Karpas-422 (cell line): ENCODE measurements at places on chromosomes 7 and 10. TPM values are rescaled to one million over a fixed set of nuclear protein-coding genes. Genes with fewer than 3 reads are reported as not detected.

The PTF1A gene
- not detected in 2 replicates for total RNA-seq

The GFRA1 gene
- not detected in 2 replicates for total RNA-seq

- no peak overlapping the region for H3K4me3 ChIP-seq
- H3K27me3 ChIP-seq: no peaks in the 10 kb centered on the region
- H3K36me3 ChIP-seq: no peaks in the 10 kb centered on the region
- H3K4me1 ChIP-seq: peaks cover 4% of the 10 kb centered on the region; the same call in 1 of the 2 replicates
Measured at GRCh38 chr10:13871776-13872175, 285.0 kb downstream of the PRPF18 start.

DNA sequence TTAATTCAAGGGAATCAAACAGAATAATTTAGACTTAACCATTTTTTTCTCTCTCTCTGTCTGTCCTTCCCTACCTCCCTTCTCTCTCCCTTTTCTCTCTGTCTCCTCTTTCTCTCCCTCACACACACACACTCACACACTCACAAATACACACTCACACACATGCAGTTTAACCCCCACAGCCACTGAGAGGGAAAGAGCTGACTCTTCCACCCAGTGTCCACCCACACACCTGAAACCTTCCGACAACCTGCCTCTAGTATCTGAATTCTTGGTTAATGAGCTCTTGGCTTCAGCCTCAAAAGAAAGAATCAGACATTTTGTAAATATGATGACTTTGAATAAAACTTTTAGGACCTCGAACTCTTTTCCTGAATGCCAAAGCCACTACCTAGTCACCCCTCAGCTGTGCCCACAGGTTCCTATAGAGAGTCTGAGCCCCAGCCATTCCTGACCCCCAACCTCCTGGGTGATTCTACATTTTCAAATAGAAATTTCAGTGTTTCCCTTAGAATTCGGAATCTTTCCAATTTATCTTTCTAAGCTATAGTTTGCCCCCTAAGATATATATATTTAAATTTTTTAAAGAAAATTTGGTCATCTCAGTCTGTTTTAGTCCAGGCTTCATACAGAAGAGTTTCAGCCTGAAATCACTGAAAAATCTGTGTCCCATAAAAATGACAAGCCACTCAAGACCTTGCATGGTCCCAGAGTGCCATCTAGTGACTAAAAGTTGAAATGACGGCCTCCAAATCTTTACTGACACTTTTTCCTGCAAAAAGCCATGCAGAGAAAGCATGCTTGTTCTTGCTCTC lies 202.8 kb downstream of the IPMK start:
- no peaks in the 10 kb centered on the region for H3K4me1 ChIP-seq
- no peak overlapping the region for H3K27ac ChIP-seq
- no peaks in the 10 kb centered on the region for H3K36me3 ChIP-seq
- H3K4me3 ChIP-seq: no peak overlapping the region
- peak; percentile 75 for DNase-seq

DNA sequence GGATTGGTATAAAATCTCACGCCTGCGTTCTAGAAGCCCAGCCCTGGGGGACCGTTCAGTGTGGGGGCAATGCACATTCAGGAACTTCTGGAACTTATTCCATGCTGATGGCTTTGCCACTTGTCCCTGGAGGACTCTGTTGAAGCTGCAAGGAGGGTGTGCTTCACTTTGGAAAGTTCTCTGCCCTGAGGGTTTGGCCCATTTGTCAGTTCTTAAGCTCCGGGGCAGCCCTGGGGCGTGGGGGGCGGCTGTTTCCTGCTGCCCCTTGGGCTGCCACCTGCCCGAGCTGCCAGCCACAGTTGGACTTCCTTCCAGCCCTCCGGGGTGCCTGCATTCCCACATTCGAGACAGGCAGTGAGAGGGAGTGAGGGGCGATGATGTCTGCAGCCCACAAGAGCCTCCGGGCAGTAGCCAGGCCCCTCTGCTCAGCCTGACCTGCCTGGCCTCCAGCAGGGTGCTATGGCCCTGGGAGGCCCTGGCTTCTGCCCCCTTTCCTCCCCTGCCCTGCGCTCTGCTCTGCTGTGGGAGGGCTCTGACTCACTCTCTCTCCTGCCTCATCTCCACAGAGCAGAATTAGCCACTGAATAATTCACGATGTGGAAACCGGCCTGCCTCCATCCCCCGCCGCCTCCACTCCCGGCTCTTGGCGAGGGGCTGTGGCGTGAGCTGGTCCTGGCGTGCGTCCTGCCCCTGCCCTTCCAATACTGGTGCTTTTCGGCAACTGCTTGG lies 1.9 kb downstream of the TTYH3 start:
- H3K36me3 ChIP-seq: no peaks in the 10 kb centered on the region
- H3K4me3 ChIP-seq: no peak overlapping the region
- no peak overlapping the region for H3K27ac ChIP-seq

The OR9A2 gene
- total RNA-seq: not detected in 2 replicates

DNA sequence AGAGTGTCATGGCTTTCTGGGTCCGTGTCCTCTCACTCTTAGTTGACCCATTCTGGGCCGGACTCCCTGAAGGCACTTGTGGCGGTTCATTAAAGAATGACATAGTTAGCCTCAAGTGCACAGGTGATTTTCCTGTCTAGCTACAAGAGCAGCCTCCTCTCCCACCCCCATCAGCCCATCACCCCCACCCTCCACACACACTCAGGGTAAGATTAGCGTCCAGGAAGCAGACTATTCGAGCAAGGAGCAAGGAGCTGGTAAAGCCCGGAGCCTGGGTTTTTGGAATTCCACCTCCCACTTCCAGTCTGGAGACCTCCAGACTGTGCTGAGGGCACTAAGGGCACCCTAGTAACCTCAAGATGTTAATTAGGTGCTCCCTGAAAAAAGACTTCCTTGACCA lies 39.5 kb downstream of the TACR2 start:
- H3K27me3 ChIP-seq: no peaks in the 10 kb centered on the region
- no peak overlapping the region for H3K27ac ChIP-seq
- no peak for DNase-seq
- H3K4me1 ChIP-seq: peaks cover 44% of the 10 kb centered on the region

DNA sequence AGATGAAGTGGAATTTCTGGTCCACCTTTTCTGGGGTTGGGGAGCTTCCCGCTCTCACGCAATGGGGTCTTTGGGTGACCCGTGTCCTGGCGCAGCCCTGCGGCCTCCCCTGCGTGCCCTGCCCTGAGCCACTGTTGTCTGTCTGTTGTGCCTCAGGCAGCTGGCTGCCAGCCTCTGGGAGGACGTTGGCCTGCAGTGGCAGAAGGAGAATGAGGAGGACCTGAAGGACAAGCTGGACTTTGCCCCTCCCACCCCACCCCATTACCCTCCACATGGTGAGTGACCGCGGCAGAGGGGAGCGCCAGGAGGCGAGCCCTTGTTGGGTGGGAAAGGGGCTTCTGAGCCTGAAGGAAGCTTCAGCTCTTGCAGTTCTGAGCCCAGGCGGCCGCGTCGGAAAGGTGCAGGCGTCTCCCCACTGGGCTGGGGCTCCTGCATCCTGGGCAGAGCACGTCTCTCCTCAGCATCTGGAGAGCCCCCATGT lies 14.2 kb upstream of the PRKAR1B start:
- no peak overlapping the region for H3K27ac ChIP-seq
- no peak overlapping the region for H3K4me3 ChIP-seq
- H3K36me3 ChIP-seq: peaks cover 20% of the 10 kb centered on the region
- H3K27me3 ChIP-seq: no peaks in the 10 kb centered on the region

The WAPL gene
- 28.4 and 30.5 TPM in 2 replicates for total RNA-seq

DNA sequence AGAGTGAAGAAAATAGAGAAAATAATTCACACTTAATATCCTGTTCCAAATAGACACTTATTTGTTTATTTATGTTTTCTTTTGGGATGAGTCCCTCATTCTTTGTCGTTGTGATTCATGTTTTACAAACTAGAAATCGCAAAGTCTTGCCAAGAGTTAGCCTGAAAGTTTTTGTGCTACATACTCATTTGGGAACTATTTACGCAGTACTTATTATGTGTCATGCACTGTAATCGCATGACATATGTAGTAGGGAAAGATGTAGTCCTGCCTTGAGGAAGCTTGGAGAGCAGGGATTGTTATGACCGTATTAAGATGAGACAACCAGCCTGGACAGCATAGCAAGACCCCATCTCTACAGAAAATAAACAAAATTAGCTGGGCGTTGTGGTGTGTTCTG lies 189.3 kb downstream of the ABCA13 start:
- DNase-seq: no peak
- H3K4me1 ChIP-seq: 0 out of 2 replicates have a peak, but pooled peaks cover 6% of the 10 kb centered on the region
- H3K27ac ChIP-seq: no peak overlapping the region
- H3K36me3 ChIP-seq: no peaks in the 10 kb centered on the region

- no peaks in the 10 kb centered on the region for H3K36me3 ChIP-seq
- H3K4me1 ChIP-seq: no peaks in the 10 kb centered on the region
- H3K27ac ChIP-seq: no peak overlapping the region
- DNase-seq: no peak
Measured at GRCh38 chr10:71975871-71976725, 11.9 kb downstream of the CHST3 start.

The SMKR1 gene
- total RNA-seq: 0.22 TPM in 1 of 2 replicates, not detected in the other

The VPS37D gene
- not detected in 2 replicates for total RNA-seq

DNA sequence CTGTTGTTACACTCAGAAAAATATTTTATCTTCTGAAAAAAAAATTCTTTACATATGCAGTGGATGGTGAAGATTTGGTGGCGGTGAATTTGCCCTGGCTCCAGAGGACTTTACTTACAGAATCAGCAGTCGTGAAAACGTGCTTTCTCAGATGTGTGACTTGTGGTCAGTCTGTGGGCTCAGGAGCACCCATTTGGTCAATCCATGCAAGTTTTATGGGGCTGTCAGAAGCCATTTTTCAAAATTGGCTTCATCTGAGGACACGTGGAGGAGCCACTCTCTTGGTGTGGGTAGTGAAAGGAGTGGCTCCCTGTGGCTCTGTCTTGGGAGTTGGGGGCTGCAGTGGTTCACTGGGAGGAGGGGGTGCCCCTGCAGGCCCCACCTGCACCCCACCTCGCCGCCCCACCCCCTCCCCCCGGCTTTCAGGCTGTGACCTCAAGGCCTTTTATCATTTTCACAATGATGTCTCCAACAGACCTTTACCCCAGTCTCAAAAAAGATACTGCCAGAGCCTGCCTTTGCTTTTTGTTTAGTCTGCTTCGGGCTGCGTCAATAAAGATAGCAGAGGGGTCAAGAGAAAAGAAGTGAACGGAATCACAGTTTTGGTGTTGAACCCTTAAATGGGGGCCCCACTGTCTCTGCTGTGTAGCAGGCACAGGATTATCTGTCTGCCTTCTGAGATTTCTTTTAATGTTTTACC lies 137.4 kb downstream of the MGMT start:
- H3K4me1 ChIP-seq: peaks cover 5% of the 10 kb centered on the region
- H3K27ac ChIP-seq: no peak overlapping the region
- DNase-seq: peak; percentile 5

The CRTAC1 gene
- total RNA-seq: not detected in 2 replicates

The ST8SIA6 gene
- total RNA-seq: not detected in 2 replicates

- H3K4me3 ChIP-seq: 0 out of 2 replicates have a peak overlapping the region, but pooled peaks have one; percentile 17
- no peaks in the 10 kb centered on the region for H3K36me3 ChIP-seq
- no peak overlapping the region for H3K27ac ChIP-seq
- H3K4me1 ChIP-seq: peaks cover 14% of the 10 kb centered on the region
- peak; percentile 37 for DNase-seq
Measured at GRCh38 chr7:22730921-22731654, 4.1 kb downstream of the IL6 start.

DNA sequence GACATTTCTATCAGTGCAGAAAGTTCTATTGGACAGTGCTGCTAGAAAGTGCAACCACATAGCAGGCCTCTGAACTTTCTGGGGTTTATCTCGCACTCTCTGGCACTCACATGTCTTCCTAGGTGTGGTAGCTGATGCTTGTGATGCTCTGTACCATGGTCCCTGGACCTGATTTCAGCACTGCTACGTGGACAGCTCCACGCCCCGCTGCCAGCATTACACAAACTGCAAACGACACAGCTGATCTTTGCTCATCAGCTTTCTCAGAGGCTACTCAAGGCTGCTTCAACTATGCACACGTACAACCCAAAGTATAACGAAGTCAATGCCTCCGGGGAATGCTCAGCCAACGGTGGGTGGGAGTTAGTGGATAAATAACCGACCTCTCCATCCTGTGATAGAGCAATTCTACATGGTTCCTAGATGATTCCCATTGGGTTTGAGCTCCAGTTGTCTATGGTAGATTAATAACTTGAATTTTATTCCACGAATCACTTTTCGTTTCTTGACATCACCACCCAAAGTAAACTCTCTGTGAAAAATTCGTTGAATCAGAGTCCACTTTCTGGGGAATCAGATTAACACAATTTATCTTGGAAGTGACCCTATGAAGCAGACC lies 302.5 kb downstream of the ACTR3B start:
- H3K4me1 ChIP-seq: no peaks in the 10 kb centered on the region
- no peaks in the 10 kb centered on the region for H3K36me3 ChIP-seq
- no peak overlapping the region for H3K4me3 ChIP-seq
- peak; percentile 67 for DNase-seq

GRCh38 chr10:58517491-58518355 lies 5.1 kb downstream of the BICC1 start:
- no peaks in the 10 kb centered on the region for H3K4me1 ChIP-seq
- H3K27me3 ChIP-seq: no peaks in the 10 kb centered on the region
- no peak overlapping the region for H3K27ac ChIP-seq
- H3K36me3 ChIP-seq: no peaks in the 10 kb centered on the region

- H3K4me1 ChIP-seq: peaks cover 10% of the 10 kb centered on the region
- no peaks in the 10 kb centered on the region for H3K36me3 ChIP-seq
- DNase-seq: no peak
- no peak overlapping the region for H3K27ac ChIP-seq
- no peaks in the 10 kb centered on the region for H3K27me3 ChIP-seq
Measured at GRCh38 chr10:69612760-69613159, 17.3 kb upstream of the FAM241B start.

- no peak overlapping the region for H3K27ac ChIP-seq
- H3K27me3 ChIP-seq: no peaks in the 10 kb centered on the region
- no peaks in the 10 kb centered on the region for H3K36me3 ChIP-seq
- no peaks in the 10 kb centered on the region for H3K4me1 ChIP-seq
- no peak for DNase-seq
Measured at GRCh38 chr7:94999069-94999351, 91.6 kb downstream of the PPP1R9A start.

- peak within 1 kb of the TSS; percentile 95 for H3K27ac ChIP-seq
- peaks cover 33% of the 10 kb centered on the region for H3K4me1 ChIP-seq
- peak within 1 kb of the TSS; percentile 97 for H3K4me3 ChIP-seq
- DNase-seq: peak; percentile 99
- H3K36me3 ChIP-seq: peaks cover 5% of the 10 kb centered on the region; the same call in 1 of the 2 replicates
- no peaks in the 10 kb centered on the region for H3K27me3 ChIP-seq
Measured at GRCh38 chr10:75111365-75111906, at the start of gene SAMD8. Gene SAMD8, plus strand, starts transcription at chr10:75111656. Its CDS starts 38,873 bp downstream, at chr10:75150529.

- no peak overlapping the region for H3K4me3 ChIP-seq
- no peak for DNase-seq
- H3K36me3 ChIP-seq: peaks cover 57% of the 10 kb centered on the region
- no peak overlapping the region for H3K27ac ChIP-seq
- no peaks in the 10 kb centered on the region for H3K27me3 ChIP-seq
- no peaks in the 10 kb centered on the region for H3K4me1 ChIP-seq
Measured at GRCh38 chr7:30572212-30572841, 22.4 kb upstream of the GARS1 start.

DNA sequence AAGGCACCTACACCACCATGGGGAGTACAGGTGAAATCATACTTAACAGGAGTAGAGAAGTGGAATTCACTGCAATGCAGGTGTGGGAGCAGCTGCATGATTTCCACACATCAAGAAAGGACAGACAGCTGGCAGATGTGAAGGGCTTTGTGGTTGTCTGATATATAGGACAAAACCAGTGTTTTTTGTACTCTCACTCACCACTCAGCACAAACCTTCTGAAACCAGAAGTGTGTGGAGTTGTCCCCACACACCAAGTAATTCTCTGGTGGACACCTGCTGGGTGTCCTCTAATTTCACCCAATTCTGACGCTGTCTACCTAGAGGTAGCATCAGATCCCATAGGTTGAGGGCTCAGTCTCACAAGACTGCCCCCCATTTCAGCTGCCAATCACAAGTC lies 327.7 kb upstream of the KMT2E start:
- DNase-seq: no peak
- no peaks in the 10 kb centered on the region for H3K4me1 ChIP-seq
- H3K4me3 ChIP-seq: no peak overlapping the region
- H3K27me3 ChIP-seq: no peaks in the 10 kb centered on the region
- no peaks in the 10 kb centered on the region for H3K36me3 ChIP-seq
- no peak overlapping the region for H3K27ac ChIP-seq
